ENCODE measurements at places on chromosomes 7 and 10. TPM values are rescaled to one million over a fixed set of nuclear protein-coding genes. Genes with fewer than 3 reads are reported as not detected.

Gene CUTC
- 20.2 TPM for total RNA-seq

Gene FLNC
- total RNA-seq: not detected

DNA sequence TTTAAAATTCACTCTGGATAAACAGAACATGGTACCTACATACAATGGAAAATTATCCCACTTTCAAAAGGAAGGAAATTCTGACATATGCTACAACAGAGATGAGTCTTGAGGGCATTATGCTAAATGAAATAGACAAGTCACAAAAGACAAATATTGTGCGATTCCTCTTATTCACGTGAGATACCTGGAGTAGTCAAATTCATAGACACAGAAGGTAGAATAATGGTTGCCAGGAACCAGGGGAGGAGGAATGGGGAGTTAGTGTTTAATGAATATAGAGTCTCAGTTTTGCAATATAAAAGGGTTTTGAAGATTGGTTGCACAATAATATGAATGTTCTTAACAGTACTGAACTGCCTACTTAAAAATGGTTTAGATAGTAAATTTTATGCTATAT lies 69.8 kb upstream of the WAC start:
- DNase-seq: no peak

DNA sequence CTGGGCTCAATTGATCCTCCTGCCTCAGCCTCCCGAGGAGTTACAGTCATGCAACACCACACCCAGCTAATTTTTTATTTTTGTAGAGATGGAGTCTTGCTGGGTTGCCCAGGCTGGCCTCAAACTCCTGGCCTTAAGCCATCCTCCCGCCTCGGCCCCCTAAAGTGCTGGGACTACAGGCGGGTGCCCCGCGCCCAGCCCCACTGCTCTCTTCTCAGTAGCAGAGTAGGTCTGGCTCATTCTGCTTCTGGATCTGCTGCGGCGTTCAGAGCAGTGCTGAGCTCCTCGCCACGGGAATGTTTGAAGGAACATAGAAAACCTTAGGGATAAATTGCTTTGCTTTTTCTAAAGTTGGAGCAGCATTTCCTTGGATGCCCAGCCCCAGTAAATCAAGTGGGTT lies 27.4 kb downstream of the WIPI2 start:
- DNase-seq: no peak

DNA sequence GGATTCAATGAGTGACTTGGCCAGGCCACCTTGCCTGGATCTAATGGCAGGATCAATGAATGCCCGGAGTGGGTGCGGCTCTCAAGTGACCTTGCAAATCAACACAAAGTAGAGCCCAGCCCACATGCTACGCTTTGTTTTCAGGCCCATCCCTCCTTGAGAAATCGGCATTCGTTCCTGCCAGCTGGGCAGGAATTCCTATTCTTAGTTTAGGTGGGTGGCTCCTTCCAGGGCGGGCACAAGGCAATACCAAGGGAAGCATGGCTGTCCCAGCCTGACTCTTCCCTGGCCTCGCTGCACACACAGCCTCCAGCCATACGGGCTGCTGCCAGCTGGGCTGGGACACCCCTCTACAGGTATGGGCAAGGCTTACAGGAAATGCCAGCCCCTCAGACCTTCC lies 119.3 kb downstream of the SH3PXD2A start:
- no peak for DNase-seq

DNA sequence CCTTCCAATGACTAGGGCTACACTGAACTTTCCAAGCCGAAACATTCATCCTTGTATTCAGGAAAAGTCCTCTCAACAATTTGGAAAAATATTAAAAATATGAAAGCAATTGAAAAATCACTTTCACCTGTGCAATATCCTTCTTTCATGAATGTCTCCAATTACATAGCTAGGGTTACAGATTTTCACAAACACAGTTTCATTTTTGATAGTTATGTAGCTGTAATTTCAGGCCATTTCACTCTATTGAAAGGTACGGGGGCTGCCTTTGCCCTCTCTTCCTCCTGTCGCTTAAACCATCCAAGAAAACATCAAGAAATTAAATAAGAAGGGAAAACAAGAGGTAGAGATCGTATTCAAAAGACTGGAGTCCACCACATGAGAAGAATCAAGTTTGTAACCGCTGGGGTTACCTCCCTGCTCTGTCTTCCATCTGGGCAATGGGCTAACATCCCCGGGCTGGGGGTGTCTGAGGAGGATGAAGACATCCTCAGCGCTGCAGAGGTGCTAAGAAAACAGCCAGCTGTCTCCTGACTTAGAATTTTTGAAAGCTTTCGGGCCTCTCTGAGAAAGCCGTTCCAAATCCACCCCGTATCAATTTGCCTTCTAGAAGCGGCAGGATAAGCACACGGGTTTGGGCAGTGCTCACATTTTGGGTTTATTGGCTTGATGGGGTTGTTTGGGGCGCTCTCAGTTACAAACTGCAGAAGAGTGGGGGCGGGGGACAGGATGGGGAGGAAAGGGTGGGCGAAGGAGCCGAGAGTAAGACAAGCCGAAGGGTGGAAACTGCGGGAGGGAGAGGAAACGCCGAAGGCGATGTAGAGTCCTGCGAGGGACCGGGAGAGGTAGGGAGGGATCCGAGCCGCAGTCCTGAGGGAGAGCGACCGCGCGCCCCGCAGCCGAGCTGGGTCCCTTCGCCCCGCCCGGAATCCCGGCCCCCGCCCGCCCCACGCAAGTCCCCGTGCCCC lies 24.3 kb upstream of the VAX1 start:
- no peak for DNase-seq

DNA sequence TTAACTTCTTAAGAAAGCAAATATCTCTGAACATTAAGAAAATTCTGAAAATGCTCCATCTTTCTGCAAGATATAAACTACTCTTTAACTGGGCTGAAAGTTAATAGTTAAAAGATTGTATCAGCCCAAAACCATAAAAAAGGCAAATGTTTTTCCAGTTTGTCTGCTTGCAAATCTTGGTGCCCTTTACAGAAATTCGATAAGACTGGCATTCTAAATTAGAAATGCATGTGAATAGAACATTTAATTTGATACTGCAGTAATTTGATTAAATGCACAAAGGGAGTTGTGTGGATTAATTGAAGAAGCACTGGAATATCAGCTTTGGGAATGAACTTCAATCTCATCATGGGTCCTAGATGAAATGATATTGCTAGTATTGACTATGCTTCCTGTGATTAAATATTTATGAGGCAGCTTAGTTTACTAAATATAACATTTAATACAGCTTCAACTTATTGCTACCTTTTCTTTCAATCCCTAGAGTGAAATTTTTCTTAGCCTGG lies 78.4 kb downstream of the IQUB start:
- no peak for DNase-seq

DNA sequence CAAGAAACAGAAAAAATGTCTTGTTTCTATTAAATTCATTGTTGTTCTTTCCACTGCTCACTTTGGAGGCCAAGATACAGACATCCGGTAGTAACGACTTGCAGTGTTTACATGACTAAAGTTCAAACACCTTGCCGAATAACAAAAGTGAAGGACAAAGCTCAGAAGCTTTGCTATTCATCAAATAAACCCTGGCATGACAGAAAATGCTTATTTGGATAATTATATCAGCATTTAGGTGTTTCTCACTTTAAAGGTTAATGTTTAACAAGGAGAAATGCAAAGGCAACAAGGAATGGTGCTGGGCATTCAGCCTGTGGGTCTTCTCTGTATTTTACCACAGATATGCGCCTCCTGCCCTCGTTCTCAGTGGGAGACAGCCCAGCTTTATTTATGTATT lies 5.4 kb upstream of the PTF1A start:
- DNase-seq: no peak
